Neural crest cell (in vitro differentiated cells): ENCODE measurements at places on chromosomes 5 and 9.

- H3K27me3 ChIP-seq: peaks cover 9% of the 10 kb centered on the region
- no peak for DNase-seq
- peaks cover 11% of the 10 kb centered on the region for H3K36me3 ChIP-seq
- H3K27ac ChIP-seq: no peak overlapping the region
- no peak overlapping the region for H3K4me3 ChIP-seq
These were observed 47.2 kb downstream of the PTGS1 start for GRCh38 chr9:122418016-122418415.

GRCh38 chr5:96149546-96149945, 187.9 kb upstream of the ELL2 start:
- no peak overlapping the region for H3K27ac ChIP-seq
- H3K36me3 ChIP-seq: no peaks in the 10 kb centered on the region

- no peak overlapping the region for H3K4me3 ChIP-seq
- no peaks in the 10 kb centered on the region for H3K27me3 ChIP-seq
- DNase-seq: no peak
- peaks cover 10% of the 10 kb centered on the region for H3K4me1 ChIP-seq
- peaks cover 7% of the 10 kb centered on the region for H3K36me3 ChIP-seq
These were observed 234.8 kb downstream of the GLIS3 start for GRCh38 chr9:4065054-4065453.

DNA sequence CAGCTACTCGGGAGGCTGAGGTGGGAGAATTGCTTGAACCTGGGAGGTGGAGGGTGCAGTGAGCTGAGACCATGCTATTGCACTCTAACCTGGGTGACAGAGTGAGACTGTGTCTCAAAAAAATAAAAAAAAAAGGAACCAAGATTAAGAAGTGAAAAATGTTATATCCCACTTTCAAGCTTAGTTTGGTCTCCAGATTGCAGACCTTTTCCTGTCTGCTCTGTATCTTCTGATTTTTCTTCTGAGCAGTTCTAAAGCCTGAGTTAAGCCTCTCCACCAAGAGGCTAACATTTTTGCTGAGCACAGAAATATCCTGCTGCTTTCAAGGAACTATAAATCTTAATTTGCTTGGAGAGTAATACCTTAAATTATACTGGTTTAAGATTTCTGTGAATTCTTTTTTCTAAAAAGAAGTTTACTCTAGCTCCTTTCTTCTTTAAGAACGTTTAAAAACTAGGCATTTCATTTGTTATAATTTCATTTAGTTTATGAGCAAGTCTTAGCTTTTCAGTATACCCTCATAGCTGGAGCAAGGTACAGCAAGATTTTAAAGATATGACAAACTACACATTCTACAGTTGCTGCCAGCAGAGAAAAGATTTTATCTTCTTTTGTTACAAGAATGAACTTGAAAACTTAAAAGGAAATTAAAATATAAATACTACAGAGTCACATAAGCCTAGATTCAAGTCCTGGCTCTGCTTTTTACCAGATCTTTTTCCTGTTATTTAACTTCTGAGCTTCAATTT, 55.0 kb downstream of the GARNL3 start:
- H3K4me3 ChIP-seq: no peak overlapping the region
- no peaks in the 10 kb centered on the region for H3K36me3 ChIP-seq
- DNase-seq: no peak
- H3K27me3 ChIP-seq: no peaks in the 10 kb centered on the region
- H3K4me1 ChIP-seq: no peaks in the 10 kb centered on the region

DNA sequence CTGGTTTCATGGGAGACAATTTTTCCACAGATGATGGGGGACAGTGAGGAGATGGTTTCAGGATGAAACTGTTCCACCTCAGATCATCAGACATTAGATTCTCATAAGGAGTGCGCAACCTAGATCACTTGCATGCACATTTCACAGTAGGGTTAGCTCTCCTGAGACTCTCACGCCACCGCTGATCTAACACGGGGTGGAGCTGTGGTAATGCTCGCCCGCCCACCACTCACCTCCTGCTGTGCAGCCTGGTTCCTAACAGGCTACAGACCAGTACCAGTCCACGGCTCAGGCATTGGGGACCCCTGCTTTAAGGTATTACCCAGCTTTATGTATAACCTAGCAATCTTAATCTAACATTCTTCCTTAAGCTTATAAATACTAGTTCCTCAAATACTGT, 35.6 kb downstream of the TTC39B start:
- H3K36me3 ChIP-seq: no peaks in the 10 kb centered on the region
- no peak overlapping the region for H3K27ac ChIP-seq
- no peaks in the 10 kb centered on the region for H3K4me1 ChIP-seq
- H3K4me3 ChIP-seq: no peak overlapping the region
- no peaks in the 10 kb centered on the region for H3K27me3 ChIP-seq

- no peaks in the 10 kb centered on the region for H3K36me3 ChIP-seq
- peaks cover 2% of the 10 kb centered on the region for H3K27me3 ChIP-seq
- no peaks in the 10 kb centered on the region for H3K4me1 ChIP-seq
- DNase-seq: no peak
These were observed 111.6 kb downstream of the BRINP1 start for GRCh38 chr9:119257592-119257991.

DNA sequence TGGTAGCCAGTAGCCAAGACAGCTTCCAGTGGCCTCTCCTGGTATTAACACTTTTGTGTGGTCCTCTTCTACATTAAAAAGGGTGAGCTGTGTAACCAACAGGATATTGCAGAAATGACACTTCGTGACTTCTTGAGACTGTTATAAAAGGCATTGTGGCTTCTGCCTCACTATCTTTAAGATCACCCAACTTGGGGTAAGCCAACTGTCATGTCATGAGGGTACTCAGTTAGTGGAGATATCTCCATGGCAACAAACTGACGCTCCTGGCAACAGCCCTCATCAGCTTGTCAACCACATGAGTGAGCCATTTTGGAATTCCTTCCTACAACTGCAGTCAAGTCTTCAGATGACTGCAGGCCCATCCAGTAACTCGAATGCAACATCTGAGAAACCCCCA, 121.7 kb downstream of the DEPDC1B start:
- H3K27me3 ChIP-seq: no peaks in the 10 kb centered on the region
- peaks cover 51% of the 10 kb centered on the region for H3K36me3 ChIP-seq
- H3K4me3 ChIP-seq: no peak overlapping the region
- no peaks in the 10 kb centered on the region for H3K4me1 ChIP-seq
- H3K27ac ChIP-seq: no peak overlapping the region
- DNase-seq: no peak

DNA sequence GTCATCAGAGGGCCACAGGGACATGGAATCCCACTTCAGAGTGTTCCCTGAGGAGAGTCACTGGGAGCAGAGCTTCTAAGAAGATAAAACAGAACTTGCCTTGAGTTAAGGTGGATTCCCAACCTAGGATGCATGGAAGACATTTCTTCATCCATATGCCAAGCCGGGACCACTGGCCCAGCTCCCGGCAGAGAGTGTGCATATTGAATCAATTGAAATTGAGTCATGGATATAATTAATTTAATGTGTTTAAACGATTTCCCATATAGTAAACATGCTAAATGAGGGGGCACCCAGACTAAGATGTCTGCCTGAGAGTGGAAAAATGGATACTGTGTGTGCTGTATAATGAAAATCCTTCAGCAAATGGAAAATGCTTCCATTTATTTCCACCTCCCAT, 194.4 kb upstream of the TBC1D2 start:
- H3K4me3 ChIP-seq: no peak overlapping the region
- H3K27me3 ChIP-seq: peaks cover 24% of the 10 kb centered on the region
- H3K27ac ChIP-seq: no peak overlapping the region
- DNase-seq: no peak
- H3K36me3 ChIP-seq: peaks cover 2% of the 10 kb centered on the region

- no peaks in the 10 kb centered on the region for H3K36me3 ChIP-seq
- no peaks in the 10 kb centered on the region for H3K4me1 ChIP-seq
- peaks cover 99% of the 10 kb centered on the region for H3K27me3 ChIP-seq
- DNase-seq: no peak
These were observed 8.0 kb downstream of the PITX1 start for GRCh38 chr5:135025730-135026644.

DNA sequence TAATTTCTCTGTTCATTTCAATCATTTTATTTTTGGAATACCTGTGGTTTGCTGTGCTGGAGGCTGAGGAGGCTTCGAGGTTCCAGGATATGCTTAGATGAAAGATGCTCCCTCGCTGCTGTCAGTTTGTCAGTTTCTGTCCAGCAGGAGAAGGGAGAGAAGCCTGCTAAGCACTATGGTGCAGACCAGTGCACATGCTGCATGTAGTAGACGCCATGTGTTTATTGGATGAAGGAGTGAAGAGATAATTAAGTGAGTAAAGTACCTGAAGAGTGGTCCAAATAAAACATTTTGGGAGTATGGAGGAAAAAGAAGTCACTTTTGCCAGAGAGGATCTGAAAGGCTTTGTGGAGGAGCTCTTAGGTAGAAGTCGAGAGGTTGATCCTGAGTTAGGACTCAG, 2.1 kb downstream of the PDZD2 start:
- no peak for DNase-seq
- H3K4me1 ChIP-seq: peaks cover 5% of the 10 kb centered on the region
- no peak overlapping the region for H3K4me3 ChIP-seq
- no peaks in the 10 kb centered on the region for H3K36me3 ChIP-seq

DNA sequence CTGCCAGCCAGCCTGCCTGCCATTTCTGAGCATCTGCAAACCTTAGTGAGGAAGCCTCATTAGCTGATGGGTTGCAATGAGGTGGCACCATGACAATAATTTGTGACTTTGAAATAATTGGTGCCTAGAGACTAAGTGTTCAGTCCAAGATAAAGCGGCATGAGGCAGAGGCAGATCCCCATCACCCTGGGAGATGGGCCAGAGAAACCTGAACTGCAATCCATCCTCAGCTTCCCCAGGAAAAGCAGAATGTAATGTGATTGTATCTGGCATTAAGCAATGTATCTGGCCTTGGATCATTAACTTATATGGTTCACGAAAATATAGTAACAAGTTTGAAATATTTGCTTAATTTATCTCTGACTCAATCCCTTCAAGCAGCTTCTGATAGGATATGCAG, 101.0 kb downstream of the SPOCK1 start:
- H3K27ac ChIP-seq: no peak overlapping the region
- H3K4me3 ChIP-seq: no peak overlapping the region

DNA sequence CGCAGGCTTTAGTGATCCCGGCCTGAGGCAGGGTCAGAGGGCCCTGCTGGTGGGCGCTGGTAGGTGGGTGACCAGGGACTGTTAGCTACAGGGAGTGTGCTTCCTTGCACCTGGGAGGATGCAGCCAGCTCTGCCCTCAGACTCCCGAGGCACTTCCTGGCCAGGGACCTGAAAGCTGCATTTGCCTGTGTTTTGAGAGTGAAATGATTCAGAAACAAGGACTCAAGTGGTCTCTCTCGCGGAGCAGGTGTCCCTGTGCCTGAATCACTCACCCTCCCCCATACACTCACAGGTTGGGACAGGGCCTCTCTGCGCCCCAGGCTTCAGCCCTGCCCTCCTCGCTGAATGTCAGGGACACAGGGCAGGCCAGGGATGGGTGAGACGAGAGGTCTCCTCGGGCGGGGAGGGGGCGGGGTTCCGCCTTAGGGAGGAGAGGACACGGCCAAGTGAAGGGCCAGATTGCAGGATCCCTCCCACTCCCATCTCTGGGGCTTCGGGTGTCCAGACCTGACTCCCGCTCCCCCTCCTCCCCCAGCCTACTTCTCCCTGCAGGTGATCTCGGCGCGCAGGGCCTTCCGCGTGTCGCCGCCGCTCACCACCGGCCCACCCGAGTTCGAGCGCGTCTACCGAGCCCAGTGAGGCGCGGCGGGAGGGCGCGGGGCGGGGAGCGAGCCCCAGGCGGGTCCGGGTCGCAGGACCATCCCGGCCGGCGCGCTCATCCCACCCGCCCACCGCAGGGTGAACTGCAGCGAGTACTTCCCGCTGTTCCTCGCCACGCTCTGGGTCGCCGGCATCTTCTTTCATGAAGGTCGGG, 1.5 kb downstream of the LTC4S start:
- no peak overlapping the region for H3K27ac ChIP-seq
- peak overlapping the region; percentile 81 for H3K4me3 ChIP-seq
- DNase-seq: no peak

GRCh38 chr9:96084331-96084734, 208.8 kb downstream of the ERCC6L2 start:
- H3K4me1 ChIP-seq: peaks cover 12% of the 10 kb centered on the region
- no peak overlapping the region for H3K27ac ChIP-seq
- H3K4me3 ChIP-seq: no peak overlapping the region
- H3K36me3 ChIP-seq: peaks cover 4% of the 10 kb centered on the region
- peaks cover 14% of the 10 kb centered on the region for H3K27me3 ChIP-seq

- peaks cover 4% of the 10 kb centered on the region for H3K36me3 ChIP-seq
- DNase-seq: no peak
- H3K27me3 ChIP-seq: no peaks in the 10 kb centered on the region
- H3K27ac ChIP-seq: peak overlapping the region; percentile 73
These were observed 416.8 kb downstream of the TMEM38B start for GRCh38 chr9:106111039-106111730.

GRCh38 chr5:117039035-117039434, 464.4 kb upstream of the SEMA6A start:
- no peaks in the 10 kb centered on the region for H3K27me3 ChIP-seq
- DNase-seq: no peak
- H3K36me3 ChIP-seq: peaks cover 3% of the 10 kb centered on the region

- peaks cover 8% of the 10 kb centered on the region for H3K4me1 ChIP-seq
- no peak overlapping the region for H3K27ac ChIP-seq
These were observed 415.3 kb downstream of the MAN2A1 start for GRCh38 chr5:110104726-110105669.

DNA sequence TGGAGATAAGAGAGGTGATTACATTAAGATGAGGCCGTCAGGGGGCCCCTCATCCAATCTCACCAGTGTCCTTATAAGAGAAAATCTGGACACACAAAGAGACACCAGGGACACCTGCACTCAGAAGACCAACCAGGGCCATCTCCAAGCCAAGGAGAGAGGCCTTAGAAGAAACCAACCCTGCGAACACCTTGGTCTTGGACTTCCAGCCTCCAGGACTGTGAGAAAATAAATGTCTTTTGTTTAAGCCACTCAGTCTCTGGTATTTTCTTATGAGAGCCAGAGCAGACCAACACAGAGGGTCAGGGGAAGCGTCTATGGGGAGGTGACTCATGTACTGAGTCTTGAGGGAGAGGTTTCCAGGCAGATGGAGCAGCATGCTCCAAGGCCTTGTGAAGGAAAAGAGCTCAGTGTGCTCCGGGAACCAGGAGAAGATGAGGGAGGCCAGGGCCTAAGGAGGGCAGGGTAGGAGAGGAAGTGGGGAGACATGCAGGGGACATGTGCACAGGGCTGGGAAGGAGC, 5.4 kb downstream of the PHYKPL start:
- H3K4me1 ChIP-seq: peaks cover 27% of the 10 kb centered on the region
- H3K36me3 ChIP-seq: peaks cover 32% of the 10 kb centered on the region
- no peak for DNase-seq
- peaks cover 3% of the 10 kb centered on the region for H3K27me3 ChIP-seq
- H3K27ac ChIP-seq: no peak overlapping the region

DNA sequence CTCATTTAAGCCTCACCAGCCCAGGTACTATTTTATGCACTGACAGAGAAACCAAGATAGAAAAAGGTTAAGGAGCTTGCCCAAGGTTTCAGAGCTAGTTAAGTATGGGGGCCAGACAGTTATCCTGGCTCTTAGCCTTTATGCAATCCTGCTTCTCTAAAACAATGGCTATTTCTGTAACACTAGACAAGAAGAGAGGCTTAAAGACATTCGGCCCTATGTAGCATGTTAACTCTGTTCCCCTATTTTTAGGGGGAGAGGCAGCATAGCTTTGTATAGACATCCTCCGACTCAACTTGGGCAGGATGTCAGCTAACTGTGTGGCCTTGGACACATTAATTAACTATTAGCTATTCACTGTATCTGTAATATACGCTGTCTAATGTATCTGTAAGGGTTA, 54.6 kb downstream of the LHFPL2 start:
- H3K4me3 ChIP-seq: no peak overlapping the region
- no peak for DNase-seq
- no peaks in the 10 kb centered on the region for H3K27me3 ChIP-seq
- H3K27ac ChIP-seq: no peak overlapping the region

GRCh38 chr5:76920491-76920890, 32.4 kb upstream of the CRHBP start:
- no peaks in the 10 kb centered on the region for H3K4me1 ChIP-seq
- H3K36me3 ChIP-seq: no peaks in the 10 kb centered on the region
- no peak overlapping the region for H3K27ac ChIP-seq
- no peak for DNase-seq
